HepG2 (cell line): ENCODE measurements at places on chromosomes 5 and 9. TPM values are rescaled to one million over a fixed set of nuclear protein-coding genes. Genes with fewer than 3 reads are reported as not detected.

SYK gene
- not detected in 2 replicates for polyA plus RNA-seq

CCNJL gene
- polyA plus RNA-seq, result 4.2 and 4.4 TPM in 2 replicates

SH2D3C gene
- not detected in 2 replicates for polyA plus RNA-seq

AGXT2 gene
- 0.04 and 0.05 TPM in 2 replicates for polyA plus RNA-seq

BARX1 gene
- not detected in 2 replicates for polyA plus RNA-seq

SLC12A2 gene
- 2.8 and 4.0 TPM in 2 replicates for polyA plus RNA-seq

EFNA5 gene
- not detected in 2 replicates for polyA plus RNA-seq

LRRTM2 gene
- not detected in 2 replicates for polyA plus RNA-seq

TRIM36 gene
- 1.4 and 1.7 TPM in 2 replicates for polyA plus RNA-seq

OBP2B gene
- not detected in 2 replicates for polyA plus RNA-seq

PAIP2 gene
- 56.5 and 76.3 TPM in 2 replicates for polyA plus RNA-seq
